Caki2 (cell line): ENCODE measurements at places on chromosomes 12 and 14.

GRCh38 chr12:59595565-59595882 lies 305 bp upstream of the SLC16A7 start:
- DNase-seq = no peak

DNA sequence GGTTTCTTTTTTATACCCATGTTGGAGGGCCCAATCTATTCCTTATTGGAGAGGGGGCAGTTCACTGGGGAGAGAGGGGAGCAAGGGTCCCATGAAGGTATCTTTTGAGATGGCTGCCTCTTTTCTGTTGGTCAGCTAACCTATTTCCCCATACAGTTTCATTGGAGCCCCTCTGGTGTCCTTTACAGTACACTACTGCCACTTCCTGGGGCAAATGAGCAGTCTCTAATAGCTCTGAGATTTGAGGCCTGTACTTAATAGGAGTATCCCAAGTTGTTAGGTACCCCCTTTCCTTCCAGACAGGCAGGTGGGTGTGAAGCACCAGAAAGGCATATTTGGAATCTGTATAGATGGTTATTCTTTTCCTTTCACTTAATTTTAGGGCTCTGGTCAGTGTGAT lies 41.3 kb upstream of the RNU6-8 start:
- DNase-seq = no peak

GRCh38 chr12:109481863-109482262 lies 4.4 kb downstream of the UBE3B start:
- no peak for DNase-seq

DNA sequence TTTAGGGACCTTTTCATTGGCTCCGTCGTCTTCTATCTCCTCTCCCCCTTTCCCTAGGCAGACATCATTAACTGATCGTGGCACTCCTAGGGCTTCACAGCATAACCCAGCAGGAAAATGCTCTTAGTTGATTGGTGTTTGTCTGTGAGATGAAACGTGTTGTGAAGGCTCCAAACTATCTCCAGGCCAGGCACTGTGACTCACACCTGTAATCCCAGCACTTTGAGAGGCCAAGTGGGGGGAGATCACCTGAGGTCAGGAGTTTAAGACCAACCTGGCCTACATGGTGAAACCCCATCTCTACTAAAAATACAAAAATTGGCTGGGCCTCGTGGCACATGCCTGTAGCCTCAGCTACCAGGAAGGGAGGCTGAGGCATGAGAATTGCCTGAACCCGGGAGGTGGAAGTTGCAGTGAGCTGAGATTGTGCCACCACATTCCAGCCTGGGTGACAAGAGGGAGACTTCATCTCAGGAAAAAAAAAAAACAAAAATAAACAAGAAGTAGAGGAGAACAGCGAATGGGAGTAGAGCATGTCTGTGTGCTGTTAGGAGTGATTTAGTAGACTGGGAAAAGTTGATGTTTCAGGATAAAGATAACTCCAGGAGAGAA lies 32.3 kb upstream of the WDR89 start:
- no peak for DNase-seq

- no peak for DNase-seq
Observed at GRCh38 chr12:128079-128478, 61.5 kb downstream of the IQSEC3 start.

GRCh38 chr12:47407463-47408129 lies 298.2 kb downstream of the RPAP3 start:
- no peak for DNase-seq

- no peak for DNase-seq
Observed at GRCh38 chr14:51097287-51097686, 2.4 kb upstream of the TRIM9 start.

DNA sequence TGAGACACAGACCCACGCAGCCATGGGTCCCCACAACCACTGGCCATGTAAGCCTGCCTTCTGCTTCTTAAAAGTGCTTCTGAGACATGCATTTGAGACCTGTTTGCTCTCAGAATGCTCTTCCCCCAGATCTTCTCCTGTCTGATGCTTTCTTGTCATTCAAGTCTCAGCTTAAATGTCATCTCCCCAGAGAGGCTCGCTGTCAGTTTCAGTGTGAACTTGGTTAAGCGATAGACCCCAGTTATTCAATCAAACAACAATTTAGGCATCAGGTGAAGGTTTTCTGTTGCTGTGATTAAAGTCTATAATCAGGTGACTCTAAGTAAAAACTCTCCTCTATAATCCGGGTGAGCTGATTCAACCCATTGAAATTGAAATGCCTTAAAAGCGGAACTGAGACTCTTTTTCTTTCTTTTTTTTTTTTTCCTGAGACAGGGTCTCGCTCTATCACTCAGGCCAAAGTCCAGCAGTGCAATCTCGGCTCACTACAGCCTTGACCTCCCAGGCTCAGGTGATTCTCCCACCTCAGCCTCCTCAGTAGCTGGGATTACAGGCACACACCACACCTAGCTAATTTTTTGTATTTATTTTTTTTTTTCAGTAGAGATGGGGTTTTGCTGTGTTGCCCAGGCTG lies 123.4 kb downstream of the KSR2 start:
- no peak for DNase-seq

DNA sequence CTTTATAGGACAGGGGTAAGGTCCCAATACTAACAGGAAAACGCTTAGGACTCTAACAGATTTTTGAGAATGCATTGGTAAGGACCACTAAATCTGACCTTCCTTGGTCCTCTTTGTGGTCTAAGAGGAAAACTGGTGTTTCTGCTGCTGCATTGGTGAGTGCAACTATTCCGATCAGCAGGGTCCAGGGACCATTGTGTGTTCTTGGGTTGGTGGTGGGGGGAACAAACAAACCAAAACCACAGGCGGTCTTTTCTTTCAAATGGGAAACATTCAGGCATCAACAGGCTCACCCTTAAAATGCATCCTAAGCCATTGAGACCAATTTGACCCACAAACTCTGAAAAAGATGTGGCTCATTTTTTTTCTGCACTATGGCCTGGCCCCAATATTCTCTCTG lies 20.7 kb downstream of the EPYC start:
- no peak for DNase-seq

DNA sequence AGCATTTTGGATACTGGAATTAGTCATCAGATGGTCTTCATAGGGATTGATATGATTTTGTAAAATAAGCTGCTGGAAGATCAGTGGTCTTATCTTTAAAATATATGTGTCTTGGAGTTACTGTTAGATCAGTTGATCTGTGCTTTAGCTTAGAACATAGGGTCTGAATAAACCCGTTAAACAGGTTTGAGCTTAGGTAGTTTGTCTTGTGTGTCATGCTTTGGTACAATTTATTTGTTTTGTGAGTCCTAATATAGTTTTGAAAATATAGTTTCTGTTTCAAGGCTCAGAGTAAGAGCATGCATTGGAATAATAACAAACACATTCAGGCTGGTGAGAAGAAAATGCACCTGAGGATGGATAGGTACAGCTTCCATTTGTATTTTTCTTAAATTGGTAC lies 505.0 kb downstream of the SLC16A7 start:
- no peak for DNase-seq

GRCh38 chr12:54479421-54479820 lies 6.0 kb upstream of the GTSF1 start:
- DNase-seq = no peak

DNA sequence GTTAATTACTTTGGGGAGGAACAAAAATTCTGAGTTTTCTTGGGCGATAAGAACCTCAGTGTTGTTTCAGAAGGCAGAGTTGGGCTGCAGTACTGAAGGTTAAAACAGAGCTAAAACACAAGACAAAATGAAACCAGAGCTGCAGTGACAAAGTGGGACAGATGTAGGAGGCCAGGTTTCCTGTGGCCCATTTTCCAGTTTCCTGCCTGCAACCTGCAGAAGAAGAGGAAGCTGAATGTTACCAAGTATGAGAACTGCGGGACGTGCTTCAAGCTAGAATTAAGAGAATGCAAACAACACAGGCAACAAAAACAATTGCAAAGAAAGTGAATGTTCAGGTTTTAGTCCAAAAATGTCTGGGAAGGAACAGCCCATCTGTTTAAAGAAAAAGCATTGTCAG lies 17.8 kb downstream of the ELK3 start:
- no peak for DNase-seq

- DNase-seq = no peak
Observed at GRCh38 chr12:44021471-44021971, 185.6 kb downstream of the TMEM117 start.

DNA sequence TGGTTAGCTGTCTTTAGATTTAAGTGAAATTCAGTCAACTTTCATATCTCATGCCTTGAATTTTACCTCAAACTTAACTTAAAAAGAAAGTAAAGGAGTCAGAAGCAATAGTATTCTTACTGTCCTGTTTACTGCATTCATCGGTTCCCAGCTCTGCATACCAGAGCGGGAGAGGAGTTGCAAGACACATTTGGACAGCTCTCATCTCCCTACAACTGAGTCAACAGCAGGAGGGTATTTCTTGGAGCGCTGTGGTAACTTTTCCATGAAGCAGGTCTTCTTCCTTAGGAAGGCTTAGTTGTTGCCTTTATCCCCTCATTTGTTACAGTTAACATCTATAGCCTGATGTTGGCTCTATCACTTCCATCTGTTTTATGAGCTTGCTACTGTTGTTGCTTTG lies 65.1 kb downstream of the TRMT5 start:
- DNase-seq = no peak

DNA sequence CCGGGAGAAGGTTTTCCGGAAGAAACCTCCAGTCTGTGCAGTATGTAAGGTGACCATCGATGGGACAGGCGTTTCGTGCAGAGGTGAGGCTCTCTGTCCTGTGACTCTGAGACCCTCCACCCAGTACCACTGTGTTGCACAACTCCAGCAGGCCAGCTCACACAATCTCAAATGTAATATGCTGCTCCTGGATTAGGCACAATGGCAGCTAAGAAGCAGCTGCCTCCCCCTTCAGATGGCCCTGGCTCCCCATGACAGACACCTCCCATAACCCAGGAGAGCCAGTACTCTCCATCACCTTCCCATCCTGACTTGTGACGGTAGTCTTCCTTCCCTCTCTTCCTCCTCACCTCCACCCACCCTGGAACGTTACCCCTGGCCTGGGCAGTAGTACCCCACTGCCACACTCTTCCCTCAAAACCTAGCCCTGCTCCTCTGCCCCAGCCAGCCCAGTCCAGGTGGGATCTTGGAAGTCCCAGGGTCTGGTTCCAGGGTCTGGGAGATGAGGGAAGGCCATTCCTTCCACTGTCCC lies 2.1 kb downstream of the TNS2 start:
- no peak for DNase-seq

- no peak for DNase-seq
Observed at GRCh38 chr12:75439930-75440329, 40.6 kb upstream of the GLIPR1 start.

DNA sequence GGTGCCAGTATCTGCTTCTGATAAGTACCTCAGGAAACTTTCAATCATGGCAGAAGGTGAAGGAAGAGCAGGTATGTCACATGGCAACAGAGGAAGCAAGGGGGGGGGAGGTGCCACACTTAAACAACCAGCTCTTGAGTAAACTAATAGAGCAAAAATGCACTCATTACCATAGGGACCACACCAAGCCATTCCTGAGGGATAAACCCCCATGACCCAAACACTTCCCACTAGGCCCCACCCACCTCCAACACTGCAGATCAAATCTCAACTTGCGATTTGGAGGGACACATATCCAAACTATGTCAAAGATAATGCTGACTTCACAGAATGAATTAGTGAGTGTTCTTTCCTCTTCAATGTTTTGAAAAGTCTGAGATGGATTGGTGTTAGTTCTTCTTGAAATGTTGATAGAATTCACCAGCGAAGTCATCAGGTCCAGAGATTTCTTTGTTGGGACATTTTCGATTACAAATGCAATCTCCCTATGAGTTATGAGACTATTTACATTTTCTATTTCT lies 16.6 kb downstream of the TFCP2 start:
- no peak for DNase-seq

DNA sequence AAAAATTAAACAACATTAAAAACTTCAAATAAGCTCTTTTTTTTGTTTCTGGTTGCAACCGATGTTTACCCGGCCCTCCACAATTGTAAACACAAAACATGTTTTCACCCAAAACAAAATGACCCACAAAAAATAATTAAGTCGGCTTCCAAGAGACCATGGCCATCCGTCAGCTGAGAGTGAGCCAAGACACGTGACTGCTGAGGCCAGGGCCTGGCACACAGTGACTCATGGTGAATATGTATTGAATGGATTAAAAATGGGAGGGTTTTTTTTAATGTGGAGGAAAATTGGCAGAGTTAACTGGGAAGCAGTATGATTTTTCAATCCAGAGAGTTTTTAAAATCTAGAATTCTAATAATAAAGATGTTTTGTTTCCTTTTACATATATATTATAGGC lies 13.8 kb upstream of the CPNE8 start:
- DNase-seq = no peak

GRCh38 chr12:89993632-89994031 lies 285.0 kb upstream of the ATP2B1 start:
- DNase-seq = no peak

GRCh38 chr12:88273875-88274274 lies 131.8 kb downstream of the TMTC3 start:
- DNase-seq = no peak

- DNase-seq = peak; percentile 6
Observed at GRCh38 chr12:112595410-112595809, 176.7 kb downstream of the PTPN11 start.

GRCh38 chr12:120252071-120252906 lies 13.2 kb downstream of the PXN start:
- no peak for DNase-seq

- DNase-seq = no peak
Observed at GRCh38 chr14:100069161-100069800, 4.1 kb downstream of the EVL start.

- DNase-seq = no peak
Observed at GRCh38 chr12:3117591-3118015, 40.4 kb downstream of the TSPAN9 start.

- no peak for DNase-seq
Observed at GRCh38 chr14:104586832-104587620, 7.5 kb downstream of the C14orf180 start.

- no peak for DNase-seq
Observed at GRCh38 chr14:80575763-80576162, 364.5 kb upstream of the DIO2 start.
